Fibroblast of skin of left biceps (primary cell): ENCODE measurements at places on chromosomes 2 and 18.
A peak's percentile ranks its signal among the peaks of the same experiment; 100 is the strongest.

GRCh38 chr2:220833446-220833845 is 738.7 kb downstream of the EPHA4 start:
- DNase-seq: no peak

GRCh38 chr2:76692908-76693307 is 829.3 kb downstream of the LRRTM4 start:
- DNase-seq: no peak

GRCh38 chr18:54392543-54393023 is 34.9 kb downstream of the C18orf54 start:
- peak; percentile 13 for DNase-seq

GRCh38 chr2:218997731-218998130 is 4.5 kb upstream of the CRYBA2 start:
- DNase-seq: no peak

DNA sequence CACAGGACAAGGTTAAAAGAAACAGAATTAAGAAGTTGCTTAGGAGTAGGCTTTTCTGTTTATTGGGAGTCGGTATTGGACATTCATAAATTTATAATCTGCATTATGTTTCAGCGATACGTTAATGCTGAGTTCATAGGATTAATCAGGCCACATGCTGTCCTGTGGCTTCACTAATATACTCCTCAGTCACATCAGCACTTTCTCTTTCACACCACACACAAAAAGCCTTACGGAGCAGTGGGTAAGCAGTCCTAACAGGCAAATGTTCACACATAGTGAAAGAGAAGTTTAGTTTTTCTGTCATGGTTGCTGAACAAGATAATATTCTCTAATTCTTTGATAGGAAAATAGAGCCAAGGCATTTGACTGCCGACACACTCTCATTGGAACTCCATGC is 411.7 kb upstream of the RAB12 start:
- DNase-seq: no peak
